CD4-positive, alpha-beta T cell treated with Interleukin-15 for 1 hour (primary cell): ENCODE measurements at places on chromosomes 12 and 14.

- no peak for DNase-seq
Measured at GRCh38 chr12:9335867-9336266, 127.7 kb upstream of the PZP start.

- DNase-seq, result no peak
Measured at GRCh38 chr12:50859621-50860310, 17.0 kb downstream of the TMPRSS12 start.

DNA sequence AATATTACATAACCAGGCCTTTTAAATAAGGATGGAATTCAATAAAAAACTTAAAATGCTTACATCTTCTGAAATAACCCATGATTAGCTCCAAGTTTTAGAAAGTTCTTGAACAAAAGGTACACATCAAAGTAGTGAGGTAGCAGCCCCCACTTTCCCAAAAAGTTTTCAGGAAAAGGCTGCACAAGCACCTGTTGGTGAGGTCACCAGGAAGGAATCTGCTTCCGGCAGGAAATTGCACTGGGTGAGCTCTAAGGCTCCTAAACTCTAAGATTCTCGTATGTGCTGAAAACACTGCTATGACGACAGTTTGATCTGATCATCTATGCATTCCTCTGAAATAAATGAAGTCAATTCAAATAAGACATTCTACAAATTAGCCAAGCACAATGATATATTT is 34.3 kb upstream of the TTC7B start:
- no peak for DNase-seq

GRCh38 chr12:126519833-126520232 is 1454.6 kb downstream of the AACS start:
- no peak for DNase-seq

GRCh38 chr12:108666401-108666881 is 32.7 kb upstream of the SELPLG start:
- no peak for DNase-seq

DNA sequence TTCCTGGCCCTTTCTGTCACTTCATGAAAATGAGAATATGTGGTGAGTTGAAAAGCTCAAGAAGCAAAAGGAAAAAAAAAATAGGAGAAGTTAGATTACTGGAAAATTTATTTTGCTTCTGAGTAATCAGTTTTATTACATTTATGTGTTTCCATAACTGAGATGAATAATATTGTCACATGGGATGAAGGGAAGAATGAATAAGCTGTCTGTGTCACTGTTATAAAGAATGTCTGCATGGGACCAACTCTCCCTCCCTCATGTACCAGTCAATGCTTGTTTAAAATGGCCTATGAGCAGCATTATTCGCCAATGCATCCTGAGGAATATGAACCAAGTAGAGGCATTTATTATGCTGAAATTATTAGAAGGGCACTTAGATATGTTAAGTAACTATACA is 246.3 kb downstream of the PRKD1 start:
- DNase-seq, result no peak

DNA sequence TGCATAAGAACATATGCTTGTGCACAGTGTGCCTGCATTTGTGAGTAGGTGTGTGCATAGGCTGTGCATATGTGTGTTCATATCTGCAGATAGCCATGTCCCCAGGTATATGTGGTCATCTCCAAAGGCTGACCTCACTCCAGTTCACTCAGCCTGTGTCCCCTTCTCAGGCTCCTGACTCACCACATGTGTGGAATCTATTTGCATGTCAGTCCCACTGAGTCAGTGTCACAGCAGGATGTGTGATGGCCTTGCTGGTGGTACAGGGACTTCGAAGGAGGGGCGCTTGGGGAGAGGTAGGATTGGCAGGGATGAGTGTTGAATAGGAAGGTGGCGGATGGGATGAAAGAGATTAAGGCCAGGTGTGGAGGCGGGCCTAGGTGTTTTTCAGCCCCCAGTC is 35.5 kb downstream of the KRT80 start:
- no peak for DNase-seq

GRCh38 chr14:33842299-33842698 is 108.6 kb downstream of the EGLN3 start:
- DNase-seq, result no peak

- DNase-seq, result no peak
Measured at GRCh38 chr14:54344445-54344844, 52.4 kb upstream of the CDKN3 start.

GRCh38 chr14:88856786-88857366 is 32.4 kb downstream of the TTC8 start:
- no peak for DNase-seq

- no peak for DNase-seq
Measured at GRCh38 chr14:81103443-81103842, 117.3 kb downstream of the GTF2A1 start.

DNA sequence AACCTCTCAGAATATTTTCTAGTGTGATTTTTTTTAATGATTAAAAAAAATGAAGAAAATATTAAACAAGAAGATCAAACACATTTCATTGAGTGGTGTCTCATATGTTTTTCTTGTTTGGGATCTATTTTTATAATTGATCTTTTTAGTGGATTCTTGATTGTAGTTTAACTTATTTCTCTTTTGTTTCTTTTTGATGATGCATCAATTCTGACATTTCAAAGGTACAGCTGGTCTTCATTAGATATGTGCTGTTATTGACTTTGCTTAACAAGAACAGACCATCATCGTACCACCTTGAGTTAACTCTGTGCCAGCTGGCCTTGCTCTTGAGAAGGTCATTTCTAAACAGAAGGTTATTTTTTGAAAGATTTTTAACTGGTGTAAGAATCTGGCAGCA is 45.8 kb upstream of the FGD4 start:
- no peak for DNase-seq

DNA sequence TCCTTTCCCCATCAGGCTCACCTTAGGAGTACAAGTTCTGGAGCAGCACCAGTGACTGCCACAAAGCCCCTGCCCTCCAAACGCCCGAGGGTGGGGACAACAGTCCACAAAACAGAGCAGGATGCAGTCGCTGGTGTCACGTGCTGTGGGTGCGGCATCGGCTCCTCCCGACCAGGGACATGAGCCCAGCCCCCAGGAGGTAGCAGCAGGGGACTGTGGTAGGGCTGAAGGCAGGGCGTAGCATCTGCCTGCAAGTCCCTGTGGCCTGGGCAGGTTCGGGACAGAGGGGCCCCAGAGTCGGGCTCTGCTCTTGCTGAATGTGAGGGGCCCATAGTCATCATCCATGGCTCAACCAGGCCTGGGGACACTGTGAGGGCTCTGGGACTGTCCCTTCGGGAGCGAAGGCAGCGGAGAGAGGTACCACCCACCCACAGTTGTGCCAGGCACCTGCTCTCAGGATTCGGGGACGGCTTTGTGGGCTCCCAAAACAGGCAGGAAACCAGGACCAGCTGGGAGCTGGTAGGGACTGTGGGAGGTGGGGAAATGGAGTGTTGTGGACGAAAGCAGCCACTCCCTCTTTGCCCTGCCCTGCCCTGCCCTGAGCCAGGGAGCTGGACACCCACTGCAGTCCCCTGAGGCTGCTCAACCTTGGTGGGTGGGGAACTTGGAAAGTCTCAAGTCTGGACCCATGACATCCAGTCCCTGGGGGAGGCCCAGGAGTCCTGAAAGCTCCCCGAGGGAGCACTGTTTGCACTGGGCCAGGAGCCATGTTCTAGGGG is 30.7 kb downstream of the FBRSL1 start:
- DNase-seq, result no peak

DNA sequence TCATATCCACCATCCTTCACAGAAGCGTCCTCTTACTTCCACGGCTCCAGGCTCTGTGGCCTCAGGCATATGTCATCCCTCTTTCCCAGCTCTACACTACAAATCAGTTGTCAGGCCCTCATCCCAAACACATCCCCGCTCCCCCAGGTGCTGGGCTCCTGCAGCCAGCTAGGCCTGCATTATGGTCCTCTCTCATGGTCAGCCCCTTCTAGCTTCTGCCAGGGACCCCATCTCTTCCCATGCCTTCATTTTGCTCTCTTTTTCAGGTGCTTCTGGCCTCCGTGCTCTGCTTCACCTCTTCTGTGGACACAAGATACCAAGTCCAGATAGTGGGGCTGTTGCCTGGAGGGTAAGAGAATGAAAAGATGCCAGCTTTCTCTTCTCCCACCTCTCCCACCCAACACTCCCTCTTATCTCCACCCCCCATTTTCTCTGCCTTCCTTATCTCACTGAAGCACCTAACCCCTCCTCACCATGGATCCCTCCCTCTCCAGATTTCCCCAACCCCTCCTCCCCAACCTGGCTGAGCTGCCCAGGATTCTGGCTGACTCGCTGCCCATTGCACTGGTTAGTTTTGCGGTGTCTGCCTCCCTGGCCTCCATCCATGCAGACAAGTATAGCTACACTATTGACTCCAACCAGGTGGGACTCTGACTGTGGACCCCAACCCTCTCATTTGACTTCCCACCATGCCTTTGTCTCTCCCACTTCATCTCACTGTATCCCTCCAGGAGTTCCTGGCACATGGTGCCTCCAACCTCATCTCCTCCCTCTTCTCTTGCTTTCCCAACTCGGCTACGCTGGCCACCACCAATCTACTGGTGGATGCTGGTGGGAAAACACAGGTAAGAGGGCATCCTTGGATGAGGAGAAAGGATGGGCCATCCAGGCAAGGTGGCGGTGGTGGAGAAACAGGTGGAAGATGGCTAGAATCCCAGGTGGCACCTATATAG is 10.4 kb downstream of the B4GALNT1 start:
- no peak for DNase-seq

DNA sequence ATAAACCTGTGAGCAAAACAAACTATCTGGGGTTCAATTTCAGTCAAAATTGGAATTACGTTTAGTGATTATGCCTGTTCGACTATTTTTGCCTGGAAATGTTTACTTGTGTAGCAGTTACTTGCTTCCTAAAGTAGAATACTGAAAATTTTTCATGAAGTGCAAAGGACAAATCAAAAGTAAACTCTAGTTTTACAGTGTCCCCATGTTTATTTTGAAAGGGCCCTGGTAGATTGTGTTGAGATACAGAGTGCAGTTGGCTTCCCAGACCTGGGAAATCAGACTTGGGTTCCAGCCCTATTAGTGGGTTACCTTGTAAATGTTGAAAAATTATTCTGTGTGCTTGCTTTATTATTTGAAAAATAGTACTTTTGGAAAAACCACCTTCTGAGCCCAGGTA is 17.3 kb downstream of the KLRB1 start:
- no peak for DNase-seq

- no peak for DNase-seq
Measured at GRCh38 chr12:124393831-124394230, 98.9 kb downstream of the RFLNA start.

GRCh38 chr12:24678436-24678835 is 270.5 kb downstream of the BCAT1 start:
- DNase-seq, result no peak

GRCh38 chr12:19462406-19462805 is 23.1 kb downstream of the AEBP2 start:
- no peak for DNase-seq

DNA sequence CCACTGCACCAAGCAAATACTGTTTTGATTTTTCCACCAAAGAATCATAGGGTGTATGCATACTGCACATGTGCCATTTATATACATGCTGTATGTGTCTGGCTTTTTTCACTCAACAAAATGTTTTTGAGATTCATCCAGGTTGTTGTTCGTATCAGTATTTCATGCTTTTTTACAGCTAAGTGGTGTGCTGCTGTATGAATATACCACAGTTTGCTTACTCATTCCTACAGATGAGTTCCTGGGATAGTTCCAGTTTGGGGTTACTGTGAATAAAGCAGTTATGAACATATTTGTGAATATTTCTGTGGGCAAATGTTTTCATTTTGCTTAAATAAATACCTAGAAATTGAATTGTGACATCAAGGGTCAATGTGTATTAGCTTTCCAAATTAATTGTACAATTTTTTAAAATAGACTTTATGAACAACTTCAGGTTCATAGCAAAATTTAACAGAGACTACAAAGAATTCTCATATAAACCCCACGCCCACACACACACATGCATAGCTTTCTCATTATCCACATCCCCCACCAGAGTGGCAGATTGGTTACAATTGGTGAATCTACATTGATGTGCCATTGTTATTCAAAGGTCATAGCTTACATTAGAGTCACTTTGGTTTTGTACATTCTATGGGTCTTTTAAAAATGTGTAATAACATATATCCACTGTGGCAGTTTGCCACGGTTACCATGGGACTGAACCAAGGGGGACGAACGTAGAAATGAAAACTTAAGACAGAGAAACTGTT is 6.9 kb upstream of the KRT6A start:
- DNase-seq, result no peak

GRCh38 chr12:14138495-14138894 is 157.1 kb upstream of the GRIN2B start:
- DNase-seq, result no peak

GRCh38 chr14:50362764-50363713 is 33.6 kb downstream of the CDKL1 start:
- DNase-seq, result peak; percentile 54

GRCh38 chr12:11884706-11885105 is 186.0 kb upstream of the BCL2L14 start:
- DNase-seq, result peak; percentile 48

DNA sequence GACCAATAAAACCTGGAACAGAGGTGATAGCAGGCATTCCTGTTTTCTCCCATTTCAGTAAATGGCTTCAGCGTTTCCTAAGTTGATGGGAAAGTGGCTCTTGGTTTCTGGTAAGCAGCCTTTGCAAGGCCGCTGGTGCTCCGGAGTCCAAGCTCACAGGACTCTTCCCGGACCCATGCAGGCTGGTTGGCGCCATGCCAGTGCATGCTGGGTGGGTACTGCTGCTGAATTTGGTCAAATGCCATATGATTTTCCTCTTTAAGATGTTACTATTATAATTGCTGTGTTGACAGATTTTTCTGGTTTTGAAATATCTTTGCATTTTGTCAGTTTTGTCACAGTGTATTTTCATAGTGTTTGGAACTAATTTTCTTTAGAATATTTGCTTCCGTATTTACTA is 27.7 kb downstream of the PPP2R5C start:
- DNase-seq, result no peak

DNA sequence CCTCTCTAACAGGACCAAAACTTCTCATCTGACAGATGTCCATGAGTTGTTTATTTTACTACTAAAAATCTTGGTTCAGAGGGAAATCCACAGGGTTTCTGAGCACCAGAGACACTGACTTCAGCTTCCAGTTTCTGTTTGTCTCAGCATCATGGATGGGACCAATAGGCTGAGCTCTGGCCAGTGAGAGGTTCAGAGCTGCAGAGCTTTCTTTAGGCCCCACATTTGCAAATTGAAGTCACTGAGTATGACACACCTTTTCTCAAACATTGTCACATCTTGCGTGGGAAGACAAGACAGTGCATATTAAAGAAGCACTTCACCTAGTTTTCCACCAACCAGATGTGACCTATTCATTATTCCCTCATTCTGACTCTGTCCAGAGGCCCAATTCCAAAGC is 45.2 kb downstream of the RDH12 start:
- no peak for DNase-seq

- DNase-seq, result no peak
Measured at GRCh38 chr14:52046376-52046917, 22.4 kb downstream of the NID2 start.

DNA sequence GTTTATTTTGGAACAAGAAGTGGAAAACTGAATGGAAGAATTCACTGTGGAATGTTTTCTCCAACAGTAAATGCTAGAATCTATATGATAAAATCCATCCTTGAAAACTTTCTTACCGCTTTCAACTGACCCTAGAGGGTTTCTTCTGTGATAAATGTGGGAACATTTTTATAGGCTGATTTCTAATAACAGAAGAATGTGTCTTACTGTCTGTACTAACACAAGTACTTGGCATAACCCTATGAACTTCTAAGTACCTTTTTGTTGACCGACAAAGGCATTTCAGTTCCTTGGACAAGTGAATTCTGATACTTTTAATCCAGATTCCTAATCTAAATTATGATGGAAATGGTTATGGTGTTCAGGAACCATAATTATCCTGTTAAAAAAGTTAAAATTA is 1109.7 kb upstream of the FLRT2 start:
- no peak for DNase-seq
